Central memory CD4-positive, alpha-beta T cell (primary cell): ENCODE measurements at places on chromosomes 1 and 21.

DNA sequence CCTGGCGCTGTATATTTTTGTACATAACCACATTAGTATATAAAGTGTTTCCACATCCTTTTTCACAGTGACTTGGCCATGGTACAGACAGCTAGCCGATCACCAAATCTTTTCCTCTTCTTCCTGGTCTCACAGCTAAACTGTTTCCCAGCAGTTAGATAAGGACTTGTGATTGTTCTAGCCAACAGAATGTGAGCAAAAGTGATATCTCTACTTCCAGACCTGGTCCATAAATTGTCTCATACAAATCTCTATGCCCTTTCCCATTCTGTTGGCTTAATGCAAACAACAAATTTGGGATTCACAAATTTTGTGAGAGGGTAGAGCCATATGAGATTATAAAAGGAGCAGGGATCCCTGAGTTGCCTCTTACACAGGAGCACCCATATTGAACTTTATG is 19.5 kb downstream of the PAFAH2 start:
- no peak for DNase-seq

- no peak for DNase-seq
Measured at GRCh38 chr1:211036381-211037060, 97.4 kb downstream of the KCNH1 start.

- DNase-seq, result no peak
Measured at GRCh38 chr1:151638074-151638775, 26.4 kb downstream of the SNX27 start.

DNA sequence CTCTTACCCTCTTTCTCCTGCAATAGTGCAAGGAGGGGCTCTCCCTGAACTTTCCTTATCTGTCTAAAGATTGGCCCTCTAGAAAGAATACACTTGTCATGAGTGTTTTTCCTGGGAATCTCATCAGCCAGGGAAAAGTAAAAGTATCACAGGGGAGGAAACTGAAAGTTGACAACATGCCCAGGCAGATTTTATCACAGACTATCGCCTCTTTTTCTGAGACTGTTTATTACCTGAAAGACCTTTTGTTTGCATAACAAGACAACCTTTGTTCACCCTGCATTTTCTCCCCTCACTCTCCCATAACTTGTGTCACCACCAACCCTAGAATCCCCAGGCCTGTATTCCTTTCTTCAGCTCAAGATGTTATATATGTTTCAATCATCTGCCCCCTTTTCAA is 794.7 kb upstream of the ADAMTS5 start:
- no peak for DNase-seq

- no peak for DNase-seq
Measured at GRCh38 chr1:77817368-77818209, 38.1 kb downstream of the MIGA1 start.

GRCh38 chr1:115951560-115951959 is 24.8 kb upstream of the SLC22A15 start:
- DNase-seq, result no peak

- DNase-seq, result no peak
Measured at GRCh38 chr1:54548389-54549044, 489 bp downstream of the ACOT11 start.

DNA sequence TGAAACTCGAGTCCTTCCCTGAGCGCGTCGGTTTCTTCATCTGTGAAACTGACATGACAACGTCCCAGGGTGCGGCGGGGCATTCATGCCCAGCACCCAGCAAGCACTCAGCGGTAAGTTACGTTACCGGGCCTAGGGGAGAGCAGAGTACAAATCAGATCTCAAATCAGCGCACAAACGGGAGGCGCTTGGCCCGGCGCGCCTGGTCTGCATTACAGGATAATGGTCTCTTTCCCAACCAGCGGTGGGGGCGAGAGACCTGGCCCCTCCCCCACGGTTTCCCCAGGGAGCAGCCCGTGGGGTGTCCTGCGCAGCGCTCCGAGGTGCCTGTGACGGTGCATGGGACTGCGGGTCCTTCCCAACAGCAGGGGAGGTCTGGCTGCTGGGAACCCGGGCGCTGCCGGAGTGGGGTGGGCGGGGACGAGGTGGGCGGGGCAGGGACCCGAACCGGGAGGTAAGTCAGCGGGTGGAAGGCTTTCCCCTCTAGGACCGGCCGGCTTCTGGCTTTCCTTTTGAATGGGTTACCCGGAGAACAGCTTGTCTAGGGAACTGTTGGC is 1.0 kb downstream of the TMEM51 start:
- no peak for DNase-seq

GRCh38 chr1:40185951-40186864 is 25.0 kb downstream of the RLF start:
- no peak for DNase-seq

GRCh38 chr1:1763657-1764621 is 14.3 kb downstream of the NADK start:
- DNase-seq, result no peak

GRCh38 chr1:110228381-110228780 is 18.3 kb downstream of the KCNC4 start:
- DNase-seq, result no peak
